Immature natural killer cell (primary cell): ENCODE measurements at places on chromosomes 12 and 14. TPM values are rescaled to one million over a fixed set of nuclear protein-coding genes. Genes with fewer than 3 reads are reported as not detected.

DNA sequence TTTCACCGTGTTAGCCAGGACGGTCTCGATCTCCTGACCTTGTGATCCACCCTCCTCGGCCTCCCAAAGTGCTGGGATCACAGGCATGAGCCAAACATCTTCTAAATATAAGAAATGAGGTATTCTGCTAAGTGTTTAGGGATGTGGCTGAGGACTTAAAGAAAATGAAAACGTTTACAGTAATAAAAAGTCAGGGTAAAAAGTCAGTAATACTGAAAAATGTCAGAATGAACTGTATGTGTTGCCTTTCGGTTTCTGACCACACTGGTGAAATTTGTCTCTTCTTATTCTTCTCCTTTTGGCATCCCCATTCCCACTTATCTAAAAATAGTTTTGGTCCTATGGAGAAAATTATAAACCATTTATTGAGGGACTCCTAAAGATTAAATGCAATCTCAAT lies 20.5 kb downstream of the TMEM116 start:
- DNase-seq = no peak

GRCh38 chr12:12007001-12007712 lies 63.6 kb upstream of the BCL2L14 start:
- DNase-seq = no peak

GRCh38 chr14:102164965-102165364 lies 25.3 kb downstream of the WDR20 start:
- DNase-seq = no peak

GRCh38 chr14:104157016-104157928 lies 18.9 kb downstream of the KIF26A start:
- DNase-seq = no peak

- DNase-seq = no peak
Observed at GRCh38 chr14:102728501-102728900, 48.7 kb upstream of the TRAF3 start.

DNA sequence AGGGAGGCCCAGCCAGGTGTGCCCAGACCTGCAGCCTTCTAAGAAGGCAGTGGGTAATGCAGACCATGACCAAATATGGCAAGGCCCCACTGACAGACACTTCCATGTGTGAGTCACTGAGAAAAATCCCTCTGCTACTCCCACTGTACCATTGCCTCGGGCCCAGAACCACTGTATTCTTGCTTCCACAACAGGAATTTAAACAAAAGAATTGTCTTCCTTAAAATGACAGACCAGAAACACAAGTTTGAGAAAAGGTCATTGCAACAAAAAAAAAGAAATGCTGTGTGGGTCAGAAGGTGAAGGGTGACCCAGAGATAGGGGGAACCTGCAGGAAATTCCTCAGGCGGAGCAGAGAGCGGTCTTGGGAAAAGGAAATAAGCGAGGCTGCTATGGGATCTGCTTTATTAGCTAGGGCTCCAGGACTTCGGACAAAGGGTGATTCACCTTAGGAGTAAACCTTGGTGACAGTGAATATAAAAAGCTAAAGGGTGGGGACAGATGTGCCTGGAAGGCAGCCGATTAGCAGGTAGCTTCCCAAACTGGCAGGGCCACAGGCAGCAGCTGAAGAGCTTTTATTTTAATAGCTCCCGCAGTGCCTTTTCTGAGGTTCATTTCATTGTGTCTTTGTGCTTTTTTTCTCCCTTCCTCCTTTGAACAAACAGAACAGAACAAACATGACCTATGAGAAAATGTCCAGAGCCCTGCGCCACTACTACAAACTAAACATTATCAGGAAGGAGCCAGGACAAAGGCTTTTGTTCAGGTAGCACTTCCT lies 185.3 kb upstream of the BCL2L14 start:
- DNase-seq = no peak

GRCh38 chr14:52473557-52473956 lies 78.7 kb downstream of the TXNDC16 start:
- peak; percentile 26 for DNase-seq

GRCh38 chr12:1398673-1399072 lies 195.7 kb downstream of the FBXL14 start:
- no peak for DNase-seq

- DNase-seq = no peak
Observed at GRCh38 chr14:101780390-101780789, 18.9 kb downstream of the PPP2R5C start.

DNA sequence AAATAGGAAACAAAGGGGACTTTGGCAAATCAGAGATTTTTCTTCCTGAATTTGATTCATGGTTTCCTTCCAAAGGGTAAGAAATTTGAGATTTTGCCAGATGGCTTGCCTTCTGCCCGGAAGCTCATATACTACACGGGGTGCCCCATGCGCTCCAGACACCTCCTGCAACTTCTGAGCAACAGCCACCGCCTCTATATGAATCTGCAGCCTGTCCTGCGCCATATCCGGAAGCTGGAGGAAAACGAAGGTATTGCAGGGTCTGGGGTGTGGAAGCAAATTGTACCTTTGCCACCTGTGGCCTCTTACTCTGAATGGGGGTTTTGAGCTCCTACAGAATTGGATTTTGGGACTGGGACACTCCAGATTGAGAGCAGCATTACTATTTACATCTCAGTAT lies 63.5 kb downstream of the FRMD6 start:
- no peak for DNase-seq

DNA sequence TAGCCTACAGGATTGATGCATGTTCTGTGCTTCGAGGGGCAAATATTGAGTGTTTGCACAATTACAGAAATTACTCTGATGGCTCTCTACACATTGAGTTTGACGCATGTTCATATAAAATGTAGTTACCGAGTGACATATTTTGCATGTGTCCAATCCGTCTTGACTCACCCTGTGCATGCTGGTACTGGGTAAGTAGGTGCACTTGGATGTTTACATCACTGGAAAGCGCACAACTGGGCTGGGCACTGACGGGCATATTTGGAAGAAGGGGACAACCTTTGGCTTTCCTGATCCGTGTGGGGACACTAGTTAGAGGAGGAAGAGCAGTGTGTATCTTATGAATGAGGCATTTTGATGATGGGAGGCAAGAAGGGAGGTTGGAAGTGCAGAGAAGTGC lies 4.9 kb upstream of the KRT6A start:
- no peak for DNase-seq

DNA sequence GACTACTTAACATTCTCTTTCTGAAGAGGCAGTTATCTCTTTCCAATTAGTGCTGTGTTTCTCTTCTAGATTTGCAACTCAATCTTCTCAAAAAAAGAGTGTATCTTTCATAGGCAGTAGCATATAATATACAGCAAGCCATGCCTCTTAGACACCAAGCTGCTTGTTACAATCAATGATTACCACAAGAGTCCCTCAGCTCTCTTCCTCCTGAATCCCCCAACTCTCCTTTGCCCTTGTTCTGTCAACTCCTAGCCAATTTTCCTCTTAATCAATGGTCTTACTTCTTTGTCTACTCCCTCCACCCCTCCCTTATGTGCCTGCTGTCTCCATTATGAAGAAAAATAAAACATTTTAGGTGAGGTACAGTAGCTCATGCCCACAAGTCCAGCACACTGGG lies 2.6 kb downstream of the TMTC1 start:
- DNase-seq = no peak

- no peak for DNase-seq
Observed at GRCh38 chr14:92986254-92987147, 63.6 kb downstream of the CHGA start.

- no peak for DNase-seq
Observed at GRCh38 chr12:121981456-121981855, 40.2 kb upstream of the BCL7A start.

GRCh38 chr14:25017562-25017961 lies 32.4 kb downstream of the STXBP6 start:
- DNase-seq = no peak

GRCh38 chr12:95513599-95513998 lies 37.7 kb downstream of the USP44 start:
- DNase-seq = no peak

DNA sequence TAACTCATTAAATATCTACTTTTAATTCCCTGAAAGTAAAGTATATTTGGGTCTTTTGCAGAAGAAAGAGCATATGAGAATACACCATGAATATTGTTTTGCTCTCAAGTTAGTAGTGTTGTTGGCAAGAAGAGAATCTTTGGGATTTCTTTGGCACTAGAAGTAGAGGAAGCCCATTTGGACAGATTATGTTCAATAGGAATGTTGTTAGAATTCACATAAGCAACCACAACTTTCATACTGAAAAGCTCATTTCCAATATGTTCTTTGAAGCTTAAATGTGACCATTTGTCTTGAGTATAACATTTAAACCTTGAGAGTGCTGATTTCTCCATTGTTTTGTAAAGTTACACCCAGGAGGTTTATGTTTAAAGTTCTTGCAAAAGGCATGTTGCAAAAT lies 37.6 kb downstream of the PLEKHG7 start:
- no peak for DNase-seq

GRCh38 chr12:68667896-68668295 lies 18.9 kb upstream of the NUP107 start:
- DNase-seq = no peak

DNA sequence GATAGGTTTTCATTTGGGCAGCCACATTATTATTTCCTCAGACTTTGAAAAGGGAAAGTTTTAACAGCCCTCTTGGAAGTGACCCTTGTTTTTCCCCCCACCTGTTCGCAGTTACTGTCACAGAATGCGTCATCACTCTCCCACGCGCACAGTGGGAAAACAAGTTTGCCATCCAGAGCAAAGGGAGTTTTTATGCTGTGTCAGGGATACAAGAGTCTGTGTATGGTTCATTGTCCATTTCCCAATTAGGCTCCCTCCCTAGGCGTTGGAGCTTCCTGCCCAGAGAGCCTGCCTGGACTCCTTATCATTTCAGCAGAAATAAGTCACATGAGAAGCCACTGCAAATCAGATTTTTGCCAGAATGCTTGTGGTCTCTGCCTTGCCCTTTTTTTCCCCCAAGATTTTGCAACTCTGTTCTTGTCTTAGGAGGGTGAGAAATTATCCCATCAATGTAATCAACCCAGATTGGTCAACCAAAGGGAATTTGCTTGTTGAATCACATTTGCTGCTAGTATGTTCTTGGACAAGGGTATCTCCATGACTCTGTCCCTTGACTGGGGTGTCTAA lies 104.1 kb downstream of the IGF1 start:
- no peak for DNase-seq

DNA sequence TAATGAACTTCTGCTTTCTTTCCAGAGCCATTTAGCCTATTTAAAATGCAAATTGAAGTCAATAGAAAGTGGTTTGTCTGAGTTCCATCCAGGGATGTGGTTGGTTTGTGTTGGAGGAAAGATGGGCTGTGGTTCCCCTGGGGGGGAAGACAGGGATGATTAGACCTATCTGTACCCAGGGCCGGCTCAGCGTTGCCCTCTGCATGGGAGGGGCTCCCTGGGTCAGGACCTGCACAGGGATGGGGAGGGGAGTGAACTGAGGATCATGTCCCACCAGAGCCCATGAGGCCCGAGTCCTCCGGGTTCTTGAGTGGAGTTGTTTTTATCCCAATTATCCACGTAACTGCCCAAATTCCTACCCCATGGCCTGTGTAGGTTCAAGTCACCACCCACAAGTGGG lies 76.9 kb upstream of the SFSWAP start:
- DNase-seq = no peak

DNA sequence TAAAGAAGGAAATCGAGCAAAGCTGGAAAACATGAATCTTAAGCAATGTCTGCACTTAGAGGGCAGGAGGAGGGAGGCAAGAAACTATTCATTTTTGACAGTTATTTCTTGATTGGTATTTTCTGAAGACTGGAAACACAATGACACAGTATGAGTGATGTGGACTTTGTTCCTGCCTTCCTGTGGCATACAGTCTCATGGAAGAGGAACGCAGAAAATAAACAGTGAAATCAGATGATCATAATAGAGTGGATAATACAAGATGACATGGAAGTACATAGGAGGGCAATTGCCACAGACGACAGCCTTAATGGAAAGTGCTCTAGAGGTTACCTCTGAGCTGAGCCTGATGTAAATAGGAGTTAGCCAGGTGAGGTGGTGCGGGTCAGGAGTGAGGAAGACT lies 140.4 kb upstream of the MAX start:
- no peak for DNase-seq

DNA sequence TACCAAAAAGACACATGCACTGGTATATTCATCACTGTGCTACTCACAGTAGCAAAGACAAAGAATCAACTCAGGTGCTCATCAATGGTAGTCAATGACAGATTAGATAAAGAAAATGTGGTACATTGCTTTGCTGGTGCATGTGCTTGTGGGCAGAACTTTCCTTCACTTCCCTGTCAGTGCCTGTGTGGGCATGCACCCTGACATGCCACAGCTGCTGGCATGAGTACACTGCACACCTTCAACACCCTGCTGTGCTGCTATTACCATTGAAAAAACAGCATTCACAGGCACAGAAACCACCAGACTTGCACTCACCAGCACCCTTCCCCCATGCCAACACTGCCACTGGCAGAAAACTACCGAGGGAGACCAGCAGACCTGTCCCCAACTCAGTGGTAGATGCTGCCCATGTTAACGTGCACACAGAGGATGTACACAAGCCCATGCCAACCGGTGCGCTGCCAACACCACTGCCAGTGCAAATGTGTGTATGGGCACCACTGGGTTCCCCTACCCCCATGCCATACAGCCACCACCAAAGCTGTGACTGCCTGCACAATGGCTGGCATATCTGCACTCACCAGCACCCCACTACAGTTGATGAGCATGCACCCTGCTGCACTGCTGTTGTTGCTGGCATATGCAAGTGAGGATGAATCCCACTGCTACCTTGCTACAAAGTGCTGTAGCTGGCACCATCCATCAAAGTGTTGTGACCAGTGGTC lies 57.4 kb downstream of the APOBEC1 start:
- no peak for DNase-seq

DNA sequence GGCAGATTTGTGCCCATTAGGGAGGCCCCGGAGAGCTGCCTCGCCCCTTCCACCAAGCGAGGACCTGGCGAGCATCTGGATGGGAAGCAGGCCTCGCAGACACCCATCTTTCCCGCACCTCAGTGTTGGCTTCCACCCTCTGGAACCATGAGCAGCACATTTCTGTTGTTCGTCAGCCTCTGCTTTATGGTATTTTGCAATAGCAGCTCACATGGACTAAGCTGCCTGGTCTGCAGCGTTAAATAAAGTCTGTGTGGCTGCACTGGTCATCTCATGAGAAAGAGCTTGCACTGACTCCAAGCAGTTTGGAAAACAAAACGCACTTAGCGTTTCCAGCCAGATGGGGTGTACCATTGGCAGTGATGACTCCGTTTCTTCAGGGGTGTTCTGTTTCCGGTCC lies 75.8 kb downstream of the GLT1D1 start:
- DNase-seq = no peak

- DNase-seq = no peak
Observed at GRCh38 chr14:89029961-89030694, 205.7 kb downstream of the TTC8 start.

- DNase-seq = no peak
Observed at GRCh38 chr12:69343885-69344612, 4.1 kb upstream of the LYZ start.

RNU4-1 gene
- polyA plus RNA-seq = not detected

LMNTD1 gene
- polyA plus RNA-seq = not detected

B3GNT4 gene
- not detected for polyA plus RNA-seq

COX8C gene
- not detected for polyA plus RNA-seq

NRIP2 gene
- polyA plus RNA-seq = 1.4 TPM

TMEM132C gene
- polyA plus RNA-seq = 0.24 TPM

CREBL2 gene
- 21.4 TPM for polyA plus RNA-seq

CMKLR1 gene
- 32.5 TPM for polyA plus RNA-seq

ING4 gene
- polyA plus RNA-seq = 156 TPM

SIX1 gene
- not detected for polyA plus RNA-seq

CPNE6 gene
- polyA plus RNA-seq = not detected

TRPV4 gene
- not detected for polyA plus RNA-seq

HCAR2 gene
- not detected for polyA plus RNA-seq
